ENCODE measurements at places on chromosomes 5 and 9.

DNA sequence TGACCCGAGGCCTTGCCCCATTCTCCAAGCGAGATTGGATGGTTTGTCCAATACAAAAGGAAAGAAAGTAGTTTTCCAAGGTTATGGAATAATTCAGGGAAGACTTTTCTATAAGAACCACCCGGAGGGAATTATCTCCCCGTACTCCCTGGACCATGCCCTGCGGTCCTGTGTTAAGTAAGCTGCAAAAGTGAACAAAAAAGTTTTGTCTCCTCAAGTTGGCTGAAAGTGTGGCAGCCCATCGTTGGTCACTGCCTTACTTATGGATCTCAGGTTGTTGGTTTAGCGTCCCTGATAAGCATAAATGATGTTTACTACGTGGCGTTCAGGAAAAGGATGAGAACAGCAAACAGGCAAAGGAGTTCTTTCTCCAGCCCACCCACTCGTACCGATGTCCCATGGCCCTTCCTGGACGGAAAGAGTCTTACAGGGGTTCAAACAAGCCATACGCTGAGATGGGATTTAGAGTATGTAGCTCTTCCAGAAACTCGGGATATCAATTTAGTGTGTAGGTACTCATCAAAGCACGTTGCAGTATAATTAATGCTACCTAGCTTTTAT is 413 bp upstream of the AUH start:
- DNase-seq = no peak

- no peak for DNase-seq
Measured at GRCh38 chr5:123176224-123176937, 87.3 kb downstream of the PRDM6 start.

- no peak for DNase-seq
Measured at GRCh38 chr5:75306746-75307145, 30.3 kb upstream of the HMGCR start.

DNA sequence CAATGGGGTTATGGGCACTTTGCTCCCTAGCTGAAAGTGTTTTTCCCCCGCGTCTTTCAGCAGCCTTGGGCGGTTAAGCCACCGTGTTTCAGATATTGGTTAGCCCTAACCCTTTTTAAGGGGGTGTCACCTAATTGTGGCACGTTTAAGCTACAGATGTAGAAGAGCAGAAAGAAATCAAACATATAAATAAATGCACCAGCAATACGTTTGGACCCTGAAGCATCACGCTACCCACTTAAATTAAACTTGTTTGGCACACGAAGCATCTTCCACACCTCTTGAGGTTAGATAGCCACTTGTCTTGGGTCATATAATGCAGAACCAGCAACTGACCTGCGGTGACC is 768 bp downstream of the YTHDC2 start:
- DNase-seq = peak; percentile 17

All from KBM-7 (cell line).